Activated CD4-positive, CD25-positive, alpha-beta regulatory T cell treated with anti-CD3 and anti-CD28 coated beads, Interleukin-2, amount 50 U/mL, for 16 hours (primary cell): ENCODE measurements at places on chromosomes 4 and X.

GRCh38 chr4:1369479-1370079, 22.6 kb downstream of the UVSSA start:
- DNase-seq = no peak

- no peak for DNase-seq
These were observed 9.0 kb upstream of the TSPYL2 start for GRCh38 chrX:53073115-53073586.

DNA sequence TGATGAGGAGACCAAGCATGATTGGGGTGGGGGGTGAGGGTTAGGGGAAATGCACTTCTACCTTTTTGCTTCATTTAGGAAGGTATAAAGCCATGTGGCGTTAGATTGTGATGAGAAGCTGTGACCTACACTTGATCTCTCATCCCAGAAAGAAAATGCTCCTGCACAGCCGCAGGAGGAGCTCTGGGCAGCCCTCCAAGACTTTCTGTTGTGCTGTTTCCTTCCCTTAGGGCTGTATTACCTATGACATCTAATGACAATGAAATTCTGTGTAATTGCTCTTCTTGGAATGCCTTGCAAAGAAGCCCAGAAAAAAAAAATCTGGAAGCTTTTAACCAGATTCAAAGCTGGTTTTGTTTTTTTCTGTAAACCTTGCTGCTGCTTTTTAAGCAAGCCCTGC, 13.4 kb downstream of the PRPS2 start:
- DNase-seq = no peak

GRCh38 chrX:12956704-12957534, 18.0 kb upstream of the TMSB4X start:
- DNase-seq = peak; percentile 47

- DNase-seq = peak; percentile 45
These were observed at the start of gene NAP1L5 for GRCh38 chr4:88697588-88698329. NAP1L5 (minus strand) TSS chr4:88697829; CDS start chr4:88697754, 75 bp downstream.

- no peak for DNase-seq
These were observed 190.0 kb upstream of the EMCN start for GRCh38 chr4:100707786-100708185.

GRCh38 chrX:70280573-70280972, 1.4 kb upstream of the RAB41 start:
- no peak for DNase-seq

- no peak for DNase-seq
These were observed 117.6 kb upstream of the NDST3 start for GRCh38 chr4:117916728-117917127.

- DNase-seq = no peak
These were observed 15.6 kb downstream of the SRPX2 start for GRCh38 chrX:100659431-100660137.

DNA sequence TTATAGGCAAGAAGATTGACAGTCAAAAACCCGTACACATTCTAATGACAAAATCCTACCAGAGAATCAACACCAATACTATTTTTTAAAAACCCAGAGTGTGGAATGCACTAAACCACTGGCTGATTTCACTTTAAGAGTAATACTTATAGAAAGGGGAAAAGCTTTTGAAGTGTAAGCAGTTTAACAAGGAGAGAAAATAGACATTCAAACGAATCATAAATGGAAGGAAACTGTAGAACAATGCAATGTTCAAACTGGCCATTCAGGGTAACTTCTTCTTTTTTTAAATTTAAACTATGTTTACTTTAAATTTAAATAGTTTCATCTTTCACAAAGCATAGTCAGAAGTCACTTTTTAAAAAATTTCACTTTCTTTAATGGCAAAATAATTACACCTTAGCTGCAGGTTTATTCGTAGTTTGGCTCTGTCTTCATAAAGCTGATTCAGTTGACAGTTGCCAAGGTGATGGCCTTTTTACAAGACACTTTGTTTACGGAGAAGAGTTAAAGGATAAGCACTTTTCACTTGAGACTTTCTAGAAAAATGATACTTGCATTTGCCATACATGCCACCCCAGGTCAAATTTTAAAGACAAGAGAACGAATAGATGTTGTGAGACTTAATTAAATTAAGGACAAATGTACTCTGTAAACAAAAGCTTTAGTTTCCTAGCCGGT, 82.4 kb upstream of the KLF3 start:
- no peak for DNase-seq

- no peak for DNase-seq
These were observed 5.1 kb upstream of the ASB9 start for GRCh38 chrX:15274946-15275345.

DNA sequence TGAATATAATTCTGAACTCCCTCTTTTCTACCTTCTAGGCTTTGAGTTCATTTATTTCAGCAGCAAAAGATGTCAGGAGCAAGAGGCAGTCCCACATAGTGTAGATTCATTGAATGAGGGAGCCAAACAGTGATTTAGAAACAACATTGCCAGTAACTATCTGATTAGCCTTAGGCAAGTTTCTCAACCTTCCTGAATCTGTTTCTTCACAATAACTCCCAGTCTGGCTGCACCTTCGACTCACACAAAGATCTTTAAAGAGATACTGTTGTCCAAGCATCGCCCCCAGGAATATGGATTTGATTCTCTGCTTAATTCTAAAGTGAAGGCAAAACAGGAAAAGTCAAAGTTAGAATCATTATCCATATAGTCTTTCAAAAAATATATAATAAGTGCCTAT, 1026.2 kb downstream of the DMD start:
- no peak for DNase-seq

DNA sequence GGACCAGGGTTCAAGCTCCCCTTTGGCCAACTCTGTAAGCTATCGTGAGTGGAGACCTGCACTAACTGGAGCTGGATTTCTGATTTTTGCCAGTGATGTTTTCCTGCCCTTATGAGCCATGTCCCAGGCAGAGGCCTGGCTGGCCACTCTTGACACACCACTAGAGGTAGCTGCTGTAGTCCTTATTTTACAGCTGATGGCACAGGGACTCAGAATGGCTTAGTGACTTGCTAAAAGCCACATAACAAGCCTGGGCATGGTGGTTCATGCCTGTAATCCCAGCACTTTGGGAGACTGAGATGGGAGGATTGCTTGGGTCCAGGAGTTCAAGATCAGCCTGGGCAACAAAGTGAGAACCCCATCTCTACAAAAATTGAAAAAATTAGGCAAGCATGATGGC, 33.4 kb downstream of the CYTL1 start:
- DNase-seq = no peak

DNA sequence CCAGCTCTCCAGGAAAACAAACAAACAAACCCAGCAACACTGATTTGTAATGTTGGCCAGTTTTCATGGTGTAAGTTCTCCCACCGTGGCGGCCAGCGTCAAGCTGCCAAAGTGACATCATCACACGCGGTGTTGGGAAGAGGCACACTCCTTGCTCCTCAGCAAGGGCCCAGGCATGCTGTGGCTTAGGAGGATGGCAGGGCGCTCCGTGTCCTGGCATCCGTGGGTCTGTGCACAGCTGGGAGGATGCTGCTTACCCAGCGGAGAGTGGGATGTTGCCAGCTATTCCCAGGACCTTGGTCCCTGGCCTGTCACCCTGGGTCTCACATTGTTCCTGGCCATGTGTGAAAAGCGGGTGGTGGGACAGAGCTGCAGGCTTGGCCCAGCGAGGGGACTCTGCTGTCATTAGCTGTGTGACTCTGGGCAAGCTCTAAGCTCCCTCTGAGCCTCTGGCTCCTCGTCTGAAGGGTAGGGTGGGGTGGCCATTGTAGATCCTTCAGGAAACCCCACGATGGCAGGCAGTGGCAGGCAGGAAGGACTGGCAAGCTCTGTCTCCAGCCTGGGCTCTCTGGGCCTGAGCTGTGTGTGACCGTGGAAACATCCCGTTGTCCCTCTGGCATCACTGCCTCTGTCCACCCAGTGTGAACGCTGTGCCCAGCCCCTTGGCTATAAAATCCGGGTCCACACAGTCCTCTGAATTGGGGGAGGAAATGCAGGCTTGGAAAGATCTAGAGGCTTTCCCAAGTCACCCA, 10.8 kb downstream of the PSAPL1 start:
- DNase-seq = no peak

- DNase-seq = no peak
These were observed 34.1 kb downstream of the HTRA3 start for GRCh38 chr4:8303485-8304281.

GRCh38 chrX:110219920-110220319, 98.0 kb downstream of the AMMECR1 start:
- no peak for DNase-seq

- DNase-seq = no peak
These were observed 14.1 kb downstream of the INPP4B start for GRCh38 chr4:142832022-142832421.

DNA sequence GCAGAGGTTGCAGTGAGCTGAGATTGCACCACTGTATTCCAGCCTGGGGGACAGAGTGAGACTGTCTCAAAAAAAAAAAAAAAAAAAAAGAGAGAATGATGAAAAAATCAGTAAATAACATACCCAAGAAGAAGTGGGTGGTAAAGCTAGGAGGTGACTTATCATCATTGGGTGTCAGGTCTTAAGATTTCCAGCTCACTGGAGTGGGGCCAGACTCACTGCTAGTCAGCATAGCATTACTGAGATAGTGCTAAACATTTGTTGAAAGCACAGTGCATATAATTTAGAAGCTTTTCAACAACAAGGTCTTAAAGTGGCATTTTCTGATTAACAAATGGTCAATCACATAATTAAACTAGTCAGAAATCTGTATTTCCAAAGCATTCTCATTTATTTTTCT, 221.8 kb upstream of the GYPA start:
- no peak for DNase-seq

- DNase-seq = no peak
These were observed 61.7 kb downstream of the PPARGC1A start for GRCh38 chr4:23828020-23828715.

DNA sequence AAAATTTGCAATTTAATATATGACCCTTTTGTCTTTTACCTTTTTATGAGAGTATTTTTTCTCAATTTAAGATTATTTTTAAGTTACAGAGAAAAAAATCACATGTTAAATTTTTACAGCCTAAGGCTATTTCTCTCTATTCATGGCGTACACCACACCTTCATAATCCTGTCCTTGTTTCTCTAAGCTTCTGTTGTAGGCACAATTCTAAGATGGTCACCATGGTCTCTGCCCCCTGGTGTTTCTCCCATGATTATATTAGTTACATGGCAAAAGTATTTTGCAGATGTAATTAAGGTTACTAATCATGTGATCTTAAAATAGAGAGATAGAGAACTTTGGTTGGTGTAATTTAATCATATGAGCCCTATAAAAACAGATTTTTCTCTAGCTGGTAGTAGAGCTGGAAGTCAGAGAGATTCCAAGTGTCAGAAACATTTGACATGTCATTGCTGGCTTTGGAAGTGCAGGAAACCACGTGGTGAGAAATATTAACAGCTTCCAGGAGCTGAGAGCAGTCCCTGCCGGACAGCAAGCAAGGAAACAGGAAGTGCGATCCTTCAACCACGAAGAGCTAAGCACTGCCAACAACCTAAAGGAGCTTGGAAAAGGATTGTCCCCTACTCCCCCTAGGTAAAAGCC, 89.8 kb downstream of the EIF4E start:
- no peak for DNase-seq

GRCh38 chr4:30718641-30719453, 1.3 kb upstream of the PCDH7 start:
- no peak for DNase-seq

GRCh38 chrX:139905051-139905450, 27.8 kb downstream of the ATP11C start:
- DNase-seq = no peak
